Activated naive CD8-positive, alpha-beta T cell treated with anti-CD3 and anti-CD28 coated beads, Interleukin-2, amount 10 ng/mL, durations not matched to agents 7 days and 5 days (primary cell): ENCODE measurements at places on chromosomes 12 and 14.
A peak's percentile ranks its signal among the peaks of the same experiment; 100 is the strongest.

- no peak for DNase-seq
Observed at GRCh38 chr12:90235642-90236041, 527.0 kb upstream of the ATP2B1 start.

DNA sequence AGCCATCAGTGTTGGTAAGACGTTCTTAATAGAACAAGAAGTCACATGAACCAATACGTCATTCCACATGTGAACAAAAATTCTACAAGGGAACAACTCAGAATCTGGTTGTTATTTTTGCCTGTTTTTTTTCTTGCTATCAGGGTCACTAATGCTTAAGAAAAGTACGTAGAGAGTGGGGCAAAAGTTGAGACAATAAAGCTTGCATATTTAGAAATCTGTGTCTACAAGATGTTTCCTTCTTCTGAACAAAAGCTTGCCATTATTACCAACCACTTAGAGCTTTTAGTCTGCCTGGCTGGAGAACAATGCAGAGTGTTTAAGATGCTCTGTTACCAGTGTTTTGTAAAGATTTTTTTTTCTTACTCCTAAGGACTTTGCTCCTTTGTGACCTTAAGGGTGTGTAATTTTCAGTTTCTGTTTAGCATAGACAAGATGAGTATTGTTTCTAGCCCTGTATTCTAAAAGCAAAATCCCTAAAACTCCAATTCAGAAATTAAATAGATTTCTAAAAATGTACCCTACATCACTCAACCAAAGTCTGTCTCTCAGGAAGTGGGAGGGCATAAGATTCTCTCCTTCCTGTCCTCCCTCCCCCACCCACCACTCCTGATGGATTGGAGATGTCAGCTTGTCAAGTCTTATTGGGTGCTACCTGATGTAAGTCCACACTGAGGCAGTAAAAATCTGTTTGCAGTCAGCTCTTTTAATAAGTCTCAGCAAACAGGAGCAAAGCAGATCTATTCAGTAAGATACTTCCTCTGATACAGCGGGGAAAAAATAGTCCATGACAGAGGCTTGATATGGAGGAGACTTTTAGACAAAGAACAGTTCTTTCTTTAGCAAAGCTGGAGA lies 267.6 kb downstream of the GRIN2B start:
- DNase-seq, result no peak

DNA sequence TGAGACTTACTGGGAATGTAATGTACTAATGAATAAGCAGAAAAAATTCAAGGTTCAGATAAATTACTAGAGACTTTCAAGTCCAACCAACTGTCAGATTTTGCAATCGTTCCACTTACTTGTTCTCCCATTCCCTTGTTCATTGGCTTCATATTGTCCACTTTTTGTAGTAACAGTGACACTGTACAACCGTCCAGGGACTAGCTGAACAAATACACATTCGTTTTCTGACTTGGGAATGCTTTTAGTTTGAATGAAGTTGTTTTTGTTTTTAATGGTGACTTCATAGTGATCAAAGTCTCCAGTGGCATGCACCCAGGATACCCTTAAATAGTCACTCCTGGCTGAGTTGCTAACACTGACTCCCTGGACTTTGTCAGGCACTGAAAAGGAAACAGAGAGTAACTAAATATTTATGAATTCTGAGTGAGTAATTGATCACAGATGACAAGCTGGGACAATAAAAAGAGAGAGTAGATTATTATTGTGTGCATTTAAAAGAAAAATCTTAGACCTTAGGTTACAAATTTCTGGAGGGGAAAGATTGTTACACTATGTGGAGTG lies 65.4 kb downstream of the PTPRB start:
- DNase-seq, result no peak

- no peak for DNase-seq
Observed at GRCh38 chr12:114448618-114448933, 42.6 kb upstream of the TBX5 start.

- DNase-seq, result no peak
Observed at GRCh38 chr14:87285506-87285905, 707.5 kb downstream of the GALC start.

- no peak for DNase-seq
Observed at GRCh38 chr12:116040402-116040801, 237.1 kb downstream of the MED13L start.

GRCh38 chr12:10088031-10088430 lies 10.8 kb downstream of the CLEC1A start:
- no peak for DNase-seq

DNA sequence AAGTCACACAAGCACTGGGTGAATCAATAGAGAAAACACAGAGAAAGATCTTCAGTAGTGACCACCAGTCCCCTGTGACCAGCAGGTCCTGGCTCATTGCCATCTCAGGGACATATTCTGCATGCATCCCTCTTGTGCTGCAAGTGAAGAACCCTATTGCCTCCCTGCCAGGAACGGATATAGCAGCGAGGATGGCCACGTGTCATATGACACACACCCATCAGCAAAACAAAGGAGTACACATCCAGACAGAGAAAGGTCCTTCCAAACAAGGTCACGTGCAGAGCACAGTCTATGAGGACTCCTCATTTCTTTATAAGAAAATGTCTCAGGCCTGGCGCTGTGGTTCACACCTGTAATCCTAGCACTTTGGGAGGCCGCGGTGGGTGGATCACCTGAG lies 638.4 kb downstream of the FLRT2 start:
- no peak for DNase-seq

DNA sequence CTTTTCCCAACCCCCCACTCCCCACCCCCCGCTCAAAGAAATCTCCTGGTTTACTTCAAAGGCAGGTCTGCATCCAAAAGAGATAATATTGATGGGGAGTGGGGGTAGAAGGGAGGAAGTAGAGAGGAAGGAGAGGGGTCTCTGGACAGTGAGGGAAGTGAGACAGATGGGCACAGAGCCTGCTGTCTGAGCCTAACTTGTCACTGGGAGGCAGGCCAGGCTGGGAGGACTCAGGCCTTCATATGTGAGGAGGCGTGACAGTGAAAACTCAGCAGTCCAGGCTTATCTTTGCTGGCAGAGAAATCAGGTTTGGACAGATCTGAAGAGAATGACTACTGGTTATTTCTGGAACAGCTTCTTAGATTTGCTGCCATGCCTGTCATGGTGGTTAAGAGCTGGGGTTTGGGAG lies 192.3 kb downstream of the NUAK1 start:
- no peak for DNase-seq

- no peak for DNase-seq
Observed at GRCh38 chr12:69189378-69189978, 49.9 kb upstream of the CPSF6 start.

GRCh38 chr12:33296529-33296928 lies 143.1 kb downstream of the SYT10 start:
- DNase-seq, result no peak

- DNase-seq, result no peak
Observed at GRCh38 chr14:68164711-68165113, 345.1 kb downstream of the RAD51B start.

DNA sequence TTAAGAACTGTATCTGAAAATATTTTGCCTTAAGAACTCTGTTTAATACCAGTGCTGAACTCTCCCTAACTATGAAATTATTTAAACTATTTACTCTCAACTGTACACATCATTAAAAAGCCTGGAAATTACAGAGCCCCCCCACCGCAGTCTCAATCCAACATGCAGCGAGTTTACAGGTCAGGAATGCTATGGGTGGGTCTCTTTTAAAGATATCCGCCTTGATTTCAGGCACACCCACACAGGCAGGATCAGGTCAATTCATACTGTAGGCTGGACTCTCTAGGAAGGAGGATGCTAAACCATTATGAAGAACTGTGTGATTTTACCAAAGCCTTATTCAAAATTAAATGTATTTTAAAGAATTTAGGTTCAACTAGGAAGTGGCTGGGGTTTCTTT lies 16.5 kb downstream of the SPTLC2 start:
- no peak for DNase-seq

DNA sequence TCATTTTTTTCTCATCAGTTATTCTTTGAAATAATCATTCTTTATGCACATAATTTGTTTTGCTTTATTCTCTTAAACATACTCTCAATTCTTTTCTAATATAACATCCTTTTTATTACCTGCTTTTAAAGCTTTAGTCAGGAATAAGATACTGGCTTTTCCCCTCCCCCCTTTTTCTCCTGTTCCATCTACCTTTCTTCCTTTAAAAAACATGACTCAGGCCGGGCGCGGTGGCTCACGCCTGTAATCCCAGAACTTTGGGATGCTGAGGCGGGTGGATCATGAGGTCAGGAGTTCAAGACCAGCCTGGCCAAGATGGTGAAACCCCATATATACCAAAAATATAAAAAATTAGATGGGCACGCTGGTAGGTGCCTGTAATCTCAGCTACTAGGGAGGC lies 25.4 kb downstream of the HIF1A start:
- no peak for DNase-seq

DNA sequence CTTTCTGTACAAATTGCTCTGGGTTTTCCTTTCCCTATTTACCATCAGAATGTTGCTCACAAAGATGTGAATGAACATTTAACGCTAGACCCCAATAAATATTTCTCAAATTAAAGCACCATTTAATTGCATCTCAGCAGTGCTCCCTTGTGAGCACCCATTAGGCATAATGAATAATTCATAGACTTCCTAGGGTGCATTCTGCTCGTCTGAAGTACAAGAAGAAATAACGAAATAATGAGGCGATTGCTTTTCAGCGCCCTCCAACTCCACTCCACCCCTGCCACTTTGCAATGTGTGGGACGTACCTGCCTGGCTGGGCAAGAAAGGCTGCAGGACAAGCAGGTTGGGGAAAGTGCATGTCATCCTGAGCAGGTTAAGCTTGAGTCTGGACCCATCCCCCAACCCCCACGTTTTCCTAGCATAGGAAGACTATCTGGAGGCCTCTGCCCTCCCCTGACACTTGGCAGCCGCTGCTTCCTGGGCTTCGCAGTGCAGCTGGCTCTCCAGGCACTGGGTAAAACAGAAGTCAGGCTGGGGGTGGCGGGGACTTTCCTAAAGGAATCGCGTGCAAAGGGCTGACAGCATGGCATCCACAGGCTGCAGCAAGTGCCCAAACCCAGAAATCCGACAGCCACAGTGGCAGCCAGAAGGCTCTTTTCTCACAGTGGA lies 253.7 kb downstream of the DUSP6 start:
- DNase-seq, result no peak

DNA sequence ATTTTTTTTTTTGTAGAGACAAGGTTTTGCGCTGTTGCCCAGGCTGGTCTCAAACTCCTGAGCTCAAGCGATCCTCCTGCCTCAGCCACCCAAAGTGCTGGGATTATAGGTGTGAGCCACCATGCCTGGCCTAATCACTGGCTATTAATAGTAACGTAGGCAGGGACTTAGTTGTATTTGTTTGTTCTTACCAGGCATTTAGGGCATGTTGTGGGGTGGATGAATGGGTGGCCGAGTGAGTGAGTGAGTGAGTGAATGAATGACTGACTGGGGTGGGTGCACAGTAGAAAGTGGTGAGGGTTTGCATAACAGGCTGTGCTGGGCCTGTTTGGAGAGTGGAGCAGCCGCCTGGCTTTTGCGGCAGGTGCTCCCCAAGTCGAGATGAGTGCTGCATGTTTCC lies 87.0 kb downstream of the FOXN4 start:
- DNase-seq, result no peak

GRCh38 chr14:100434911-100435438 lies 111.8 kb downstream of the SLC25A47 start:
- DNase-seq, result no peak

DNA sequence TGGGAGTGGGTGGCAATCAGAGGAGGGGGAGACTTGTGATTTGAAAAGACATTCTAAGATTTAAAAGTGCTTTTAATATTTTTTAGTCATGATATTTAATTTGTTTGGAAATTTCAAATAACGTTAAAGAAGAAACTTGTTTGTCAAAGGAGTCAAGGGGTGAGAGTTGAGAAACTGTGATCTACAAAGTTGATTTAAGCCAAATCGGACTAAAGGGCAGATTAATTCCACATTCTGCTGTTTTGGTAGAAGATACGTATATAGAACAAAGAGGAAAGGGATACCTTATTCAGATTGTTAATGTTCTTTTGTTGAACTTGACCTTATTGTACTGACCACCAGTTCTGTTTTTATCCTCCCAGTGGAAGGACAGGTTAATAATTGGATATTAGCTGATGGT lies 6.7 kb downstream of the EIF4B start:
- DNase-seq, result no peak

DNA sequence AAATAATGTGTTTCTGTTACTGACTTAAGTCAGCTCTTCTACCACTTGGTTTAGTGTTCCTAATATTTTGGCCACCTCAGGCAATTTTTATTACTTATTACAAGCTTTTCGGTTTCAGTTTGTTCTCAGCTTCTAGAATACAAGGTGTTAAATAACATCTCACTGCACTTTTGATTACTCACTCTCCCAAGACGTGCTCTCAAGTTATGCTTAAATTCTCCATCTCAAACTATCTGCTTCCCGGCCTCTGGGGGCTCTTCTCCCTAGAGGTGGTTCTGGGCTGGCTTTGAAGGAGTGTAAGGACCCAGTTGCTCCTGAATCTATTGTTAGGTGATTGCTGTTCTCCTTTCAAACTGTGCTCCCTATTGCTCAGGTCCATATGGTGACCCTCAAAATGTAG lies 193.9 kb upstream of the DDHD1 start:
- DNase-seq, result no peak

DNA sequence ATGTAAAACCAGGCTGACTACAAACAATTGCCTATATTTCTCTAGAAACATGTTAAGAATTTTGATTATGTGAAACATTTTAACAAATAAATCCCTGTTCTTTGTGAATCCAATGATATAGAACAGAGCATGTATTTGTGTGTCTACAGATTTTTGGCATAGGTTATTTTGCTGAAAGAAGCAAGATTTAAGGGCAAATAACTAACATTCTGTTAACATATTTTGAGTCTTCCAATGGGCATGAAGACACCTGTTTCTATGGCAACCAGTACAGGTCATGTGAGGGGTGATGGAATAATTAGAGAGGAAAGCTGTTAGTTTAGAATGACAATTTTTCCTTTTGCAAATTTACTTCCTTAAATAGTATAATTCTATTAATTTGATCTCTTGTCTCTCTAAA lies 8.8 kb downstream of the ART4 start:
- DNase-seq, result no peak

DNA sequence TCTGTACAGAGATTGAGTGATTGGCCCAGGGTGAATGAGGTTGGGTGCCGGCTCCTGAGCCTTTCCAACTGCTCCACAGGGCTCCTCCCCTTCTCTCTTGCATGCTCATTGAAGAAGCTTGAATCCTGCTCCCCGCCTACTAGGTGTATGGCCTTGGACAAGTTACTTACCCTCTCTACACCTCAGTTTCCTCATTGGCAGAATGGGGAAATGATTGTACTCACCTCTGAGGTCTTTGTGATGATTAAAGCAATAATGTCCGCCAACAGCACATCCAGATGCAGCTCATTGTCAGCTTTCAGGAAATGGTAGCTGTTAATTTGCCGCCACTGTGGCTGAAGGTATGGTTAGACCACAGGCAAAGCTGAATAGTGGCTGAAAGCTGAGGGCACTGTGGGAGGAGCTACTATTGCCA lies 174.1 kb downstream of the CRADD start:
- peak; percentile 50 for DNase-seq

GRCh38 chr12:86663173-86663572 lies 407.0 kb upstream of the MGAT4C start:
- DNase-seq, result no peak

- DNase-seq, result no peak
Observed at GRCh38 chr12:32010631-32011336, 51.6 kb downstream of the RESF1 start.

GRCh38 chr12:28500373-28501024 lies 310.2 kb downstream of the CCDC91 start:
- DNase-seq, result no peak

GRCh38 chr14:104938960-104939359 lies 14.3 kb downstream of the PLD4 start:
- no peak for DNase-seq
